Naive thymus-derived CD8-positive, alpha-beta T cell (primary cell): ENCODE measurements at places on chromosomes 2 and 18.
A peak's percentile ranks its signal among the peaks of the same experiment; 100 is the strongest.

- no peak for DNase-seq
Observed at GRCh38 chr2:231429152-231429551, 33.6 kb downstream of the B3GNT7 start.

GRCh38 chr2:192407692-192408091, 213.0 kb upstream of the TMEFF2 start:
- no peak for DNase-seq

- DNase-seq = no peak
Observed at GRCh38 chr2:232299084-232299483, 79.5 kb upstream of the ALPP start.

DNA sequence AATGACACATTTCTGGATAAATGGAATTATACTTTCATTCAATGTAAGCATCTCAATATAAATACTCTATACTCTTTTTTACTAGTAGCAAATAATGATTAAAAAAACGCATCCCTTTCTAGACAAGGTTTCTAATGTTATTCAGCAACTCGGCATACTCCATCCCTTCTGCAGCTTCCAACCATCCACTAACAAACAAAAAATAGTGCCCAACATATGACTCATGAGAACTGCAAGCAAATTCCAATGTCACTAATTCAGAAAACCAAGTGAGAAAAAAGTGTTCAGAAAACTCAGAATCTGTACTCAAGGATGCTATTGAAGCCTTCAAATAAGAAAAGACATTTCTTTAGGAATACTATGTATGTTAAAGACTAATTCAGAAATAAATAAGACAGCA, 140.0 kb downstream of the BAZ2B start:
- no peak for DNase-seq

GRCh38 chr2:30149513-30149912, 2.7 kb downstream of the YPEL5 start:
- DNase-seq = peak; percentile 38

DNA sequence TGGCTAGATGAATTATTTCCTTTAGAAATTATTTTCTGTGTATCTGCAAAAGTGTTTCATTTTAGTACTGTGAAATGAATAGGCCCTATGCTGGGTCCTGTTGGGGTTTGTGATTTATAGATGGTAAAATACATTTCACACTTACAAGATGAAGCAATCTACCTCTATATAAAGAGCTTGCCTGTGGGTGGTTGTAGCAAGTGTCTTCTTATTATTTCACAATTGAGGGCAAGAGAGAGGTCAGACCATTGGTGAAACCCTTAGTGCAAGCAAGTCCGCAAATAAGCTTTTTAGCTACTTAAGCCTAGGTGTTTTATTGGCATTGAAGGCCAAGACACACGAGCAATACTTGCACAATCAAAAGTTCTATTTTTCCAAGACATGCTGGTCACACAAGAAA, 153.1 kb downstream of the FMNL2 start:
- no peak for DNase-seq

DNA sequence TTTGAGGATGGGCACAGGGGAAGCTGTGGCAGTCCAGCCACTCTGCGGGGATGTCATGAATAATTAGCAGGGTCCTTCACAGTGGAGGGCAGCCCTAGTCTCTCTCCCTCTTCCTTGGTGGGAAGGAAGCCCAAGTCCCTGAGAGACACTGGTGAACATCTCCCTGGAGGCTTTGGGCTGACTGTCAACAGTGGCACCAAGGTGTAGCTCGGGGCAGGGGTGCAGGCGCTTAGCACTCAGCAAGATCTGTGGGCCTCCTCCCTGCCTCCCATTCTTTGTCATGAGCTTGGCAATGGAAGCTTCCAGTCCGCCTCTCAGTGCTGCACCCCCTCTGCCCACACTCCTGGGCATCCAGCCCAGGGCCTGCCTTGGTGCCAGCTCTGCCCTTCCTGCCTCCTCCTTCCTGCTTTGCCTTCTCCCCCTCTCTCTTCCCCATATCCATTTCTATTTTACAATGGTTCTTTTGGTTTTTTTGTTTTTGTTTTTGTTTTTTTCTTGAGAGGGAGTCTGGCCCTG, 59.4 kb downstream of the STEAP3 start:
- no peak for DNase-seq

DNA sequence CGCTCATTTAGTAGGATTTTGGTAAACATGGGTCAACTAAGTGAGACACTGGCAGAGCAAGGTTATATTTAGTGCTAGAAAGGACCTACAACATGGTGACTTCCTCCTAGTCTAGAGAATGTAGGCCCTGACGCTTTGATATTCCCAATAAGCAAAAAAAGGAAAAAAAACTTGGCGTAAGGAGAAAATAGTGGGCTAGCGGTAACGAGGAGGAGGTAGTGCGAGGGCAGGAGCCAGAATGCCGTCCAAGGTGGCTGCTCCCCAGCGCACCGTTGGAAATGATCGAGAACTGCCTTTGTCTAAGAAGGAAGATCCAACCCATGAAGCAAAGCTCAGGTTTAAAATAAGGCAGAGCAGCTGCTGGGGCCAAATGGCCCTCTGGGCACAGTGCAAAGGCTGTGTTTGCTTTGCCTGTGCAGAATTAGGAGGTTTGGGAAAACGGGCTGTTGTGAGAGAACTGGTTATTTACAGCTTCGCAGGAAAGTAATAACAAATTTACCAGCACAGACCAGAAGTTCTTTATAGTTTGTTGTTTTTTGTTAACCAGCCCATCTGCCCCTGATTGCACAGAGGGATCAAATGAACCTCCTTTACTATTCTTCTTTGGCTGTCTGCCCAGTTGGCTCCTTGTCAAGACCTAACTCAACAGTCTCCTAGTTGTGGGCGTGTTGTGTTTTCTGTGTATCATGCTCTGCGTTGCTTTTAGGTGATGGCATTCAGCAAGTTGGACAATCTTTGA, 86.6 kb downstream of the ITGB1BP1 start:
- no peak for DNase-seq
